Activated CD4-positive, alpha-beta T cell treated with anti-CD3 and anti-CD28 coated beads, Interleukin-2, amount 50 U/mL, for 16 hours (primary cell): ENCODE measurements at places on chromosomes 3 and 15.

DNA sequence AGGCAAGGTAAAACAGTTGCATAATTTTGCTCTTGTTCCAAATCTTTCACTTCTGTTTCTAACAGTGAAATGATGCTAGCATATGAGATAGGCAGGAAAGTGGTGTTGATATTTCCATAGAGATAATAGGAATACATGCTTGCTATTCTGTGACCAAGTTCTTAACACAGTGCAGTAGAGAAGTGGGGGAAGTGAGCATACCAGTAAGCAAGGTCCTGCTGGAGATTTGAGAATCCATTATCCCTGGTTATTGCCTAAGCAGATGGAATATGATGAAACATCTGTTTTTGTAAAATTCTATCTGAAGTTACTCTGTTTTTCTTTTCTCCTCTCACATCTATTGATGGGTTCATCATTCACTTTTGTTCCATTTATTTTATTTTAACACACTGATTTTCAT lies 28.7 kb downstream of the USP8 start:
- no peak for DNase-seq

DNA sequence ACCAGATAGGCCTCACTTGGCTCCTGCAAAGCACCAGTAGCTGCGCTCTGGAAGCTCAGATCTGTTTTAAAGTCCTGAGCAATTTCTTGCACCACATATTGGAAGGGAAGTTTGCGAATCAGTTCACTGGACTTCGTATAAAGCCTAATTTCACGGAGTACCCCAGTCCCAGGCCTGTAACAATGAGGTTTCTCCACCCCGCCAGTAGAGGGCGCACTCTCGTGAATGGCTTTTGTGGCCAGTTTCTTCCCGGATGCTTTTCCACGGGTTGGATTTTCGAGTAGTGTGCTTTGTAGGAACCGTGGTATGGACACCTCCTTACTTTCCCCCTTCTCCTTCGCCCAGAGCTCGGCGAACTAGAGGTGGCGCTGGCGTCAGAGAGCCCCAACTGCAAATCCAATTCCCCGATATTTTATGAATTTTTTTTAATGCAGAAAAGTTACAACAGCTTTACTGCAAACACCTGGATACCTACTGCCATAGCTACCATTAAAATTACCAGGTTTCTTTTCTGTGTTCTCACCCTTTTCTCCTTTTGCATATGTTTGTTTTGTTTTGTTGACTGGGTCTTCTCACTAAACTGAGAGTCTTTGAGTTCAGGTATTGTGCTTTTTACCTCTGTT lies 13.3 kb downstream of the RARB start:
- peak; percentile 12 for DNase-seq

- no peak for DNase-seq
These were observed 51.4 kb upstream of the LIPC start for GRCh38 chr15:58380280-58380945.

DNA sequence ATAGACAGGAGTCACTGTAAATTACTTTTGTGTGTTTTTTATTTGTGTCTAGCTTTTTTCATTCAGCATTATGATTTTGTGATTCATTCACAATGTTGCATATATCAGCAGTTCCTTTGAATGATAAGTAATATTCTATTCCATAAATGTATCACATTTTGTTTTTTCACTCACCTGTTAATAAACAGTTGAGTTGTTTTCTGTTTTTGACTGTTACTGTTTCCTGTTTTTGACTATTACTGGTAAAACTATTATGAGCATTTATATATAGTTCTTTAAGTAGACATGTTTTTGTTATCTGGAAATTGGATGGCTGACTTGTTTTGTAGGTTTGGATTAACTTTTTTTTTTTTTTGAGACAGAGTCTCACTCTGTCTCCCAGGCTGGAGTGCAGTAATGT lies 138.4 kb downstream of the RSRC1 start:
- DNase-seq, result peak; percentile 7

DNA sequence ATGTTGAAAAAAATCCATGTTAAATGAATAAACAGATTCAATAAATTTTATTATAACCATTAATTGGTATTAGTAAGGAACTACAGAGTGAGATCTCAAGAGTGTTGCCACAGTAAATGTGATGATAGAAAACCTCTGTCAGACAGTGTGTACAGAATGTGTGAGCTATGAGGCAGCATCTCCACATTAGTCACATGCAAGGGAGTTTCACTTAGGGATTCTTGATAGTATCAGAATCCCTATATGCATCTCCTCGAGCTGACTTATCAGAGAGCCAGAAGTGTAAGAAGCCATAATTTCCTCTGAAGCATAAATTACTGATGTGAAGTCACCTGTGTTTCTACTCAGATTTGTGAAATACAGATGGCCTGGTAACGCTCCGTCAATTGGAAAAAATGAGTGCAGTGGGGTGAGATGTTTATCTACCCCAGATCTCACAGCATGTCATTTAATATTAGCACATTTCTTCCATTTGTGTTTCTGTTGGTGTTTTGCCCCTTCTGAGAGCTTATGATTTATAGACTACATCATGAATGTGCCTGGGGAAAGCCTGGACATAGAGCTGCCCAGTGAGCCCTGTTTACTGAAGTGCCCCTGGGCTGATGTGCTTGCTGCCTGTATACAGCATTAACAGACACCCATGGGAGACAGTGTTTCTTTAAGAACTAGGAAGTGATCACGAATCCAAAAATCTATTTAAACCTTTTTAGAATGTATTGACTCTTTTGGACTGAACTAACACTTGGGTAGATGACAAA lies 262.4 kb downstream of the CPNE4 start:
- DNase-seq, result no peak

- no peak for DNase-seq
These were observed 315.4 kb downstream of the DIPK2A start for GRCh38 chr3:144287001-144287400.

GRCh38 chr3:59527493-59527892 lies 477.7 kb upstream of the CFAP20DC start:
- peak; percentile 69 for DNase-seq

DNA sequence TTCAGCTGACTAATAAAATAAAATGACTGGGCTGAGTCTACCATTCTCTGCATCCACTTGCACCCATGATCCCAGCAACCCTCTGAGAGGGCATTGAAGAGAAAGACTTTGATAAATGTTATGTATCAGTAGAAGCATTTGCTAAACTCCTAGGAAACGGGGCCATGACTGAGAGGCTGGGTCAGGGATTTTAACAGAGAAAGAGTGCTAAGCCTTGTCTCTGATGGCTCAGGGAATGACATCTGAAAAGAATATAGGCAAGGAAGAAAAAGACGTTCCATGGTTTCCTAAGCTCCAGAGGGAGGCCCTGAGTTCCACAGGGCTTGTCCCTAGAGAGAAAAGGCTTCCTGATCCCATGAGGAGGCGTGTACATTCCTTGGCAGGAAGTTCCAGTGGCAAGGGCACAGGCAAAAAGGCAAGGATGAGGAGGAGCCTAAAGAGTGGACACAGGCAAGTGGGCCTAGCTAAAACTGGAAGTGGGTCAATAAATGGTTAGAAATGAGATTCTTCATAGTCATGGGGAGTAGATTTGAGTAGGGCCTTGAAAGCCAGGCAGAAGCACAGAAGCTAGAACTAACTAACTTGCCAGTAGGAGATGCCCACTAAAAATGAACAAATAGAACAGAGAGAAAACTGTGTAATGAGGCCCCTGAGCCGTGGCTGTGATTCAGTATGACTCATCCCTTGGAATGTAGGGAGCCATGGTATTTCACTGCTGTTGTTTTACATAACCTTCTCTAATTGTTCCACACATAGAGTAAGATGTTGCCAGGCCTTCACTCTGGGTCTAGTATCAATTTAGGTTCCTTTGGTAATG lies 44.9 kb upstream of the MANF start:
- no peak for DNase-seq

DNA sequence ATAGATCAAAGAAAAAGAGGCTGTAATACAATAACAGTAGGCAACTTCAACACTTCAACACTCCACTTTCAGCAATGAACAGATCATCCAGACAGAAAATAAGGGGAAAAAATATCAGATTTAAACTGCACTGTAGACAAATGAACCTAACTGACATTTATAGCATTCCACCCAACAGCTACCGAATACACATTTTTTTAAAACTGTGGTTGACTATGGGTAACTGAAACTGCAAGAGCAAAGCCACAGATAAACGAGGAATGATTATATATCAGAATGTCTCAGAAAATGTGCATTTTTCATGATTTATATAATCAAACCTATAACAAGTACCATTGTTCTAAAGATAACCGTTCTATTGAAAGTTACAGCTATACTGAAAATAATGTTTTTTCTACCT lies 514.9 kb upstream of the DPPA4 start:
- peak; percentile 40 for DNase-seq

DNA sequence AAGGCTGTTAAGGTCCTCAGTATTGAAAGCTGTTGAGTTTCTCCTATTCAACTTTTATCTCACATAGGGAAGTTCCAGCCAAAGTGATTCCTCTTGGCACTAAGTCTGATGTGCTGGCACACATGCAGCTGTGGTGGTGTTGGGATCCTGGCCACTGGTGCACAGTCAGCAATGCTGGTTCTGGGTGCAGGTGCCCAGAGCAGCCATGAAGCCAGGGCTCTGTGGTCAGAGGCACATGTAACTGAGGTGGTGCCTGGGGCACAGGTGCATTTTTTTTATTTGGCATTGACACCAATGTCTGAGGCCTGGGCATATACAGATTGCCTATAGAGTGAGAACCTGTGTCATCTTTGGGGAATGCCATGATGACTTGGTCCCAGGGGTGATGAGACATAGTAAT lies 271.4 kb downstream of the POLQ start:
- DNase-seq, result no peak

DNA sequence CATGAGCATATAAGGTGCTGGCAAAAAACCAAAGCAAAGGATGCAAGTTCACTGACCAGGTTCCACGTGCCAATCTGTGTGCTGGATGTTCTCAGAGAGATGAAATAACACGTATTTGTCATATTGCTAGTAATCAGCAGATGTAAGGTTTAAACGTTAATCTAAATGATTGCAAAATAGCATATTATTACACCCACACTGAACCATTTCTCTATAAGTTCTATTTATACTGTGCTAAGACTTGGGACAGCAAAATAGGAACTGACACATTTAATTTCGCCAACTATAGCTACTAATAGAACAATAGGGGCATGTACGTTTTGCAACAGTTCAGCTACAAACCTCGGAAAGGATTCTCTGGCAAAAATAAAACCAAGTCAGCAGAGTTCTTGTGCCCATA lies 350.3 kb upstream of the ZNF385D start:
- no peak for DNase-seq

- no peak for DNase-seq
These were observed 29.3 kb downstream of the NGRN start for GRCh38 chr15:90294601-90295269.

DNA sequence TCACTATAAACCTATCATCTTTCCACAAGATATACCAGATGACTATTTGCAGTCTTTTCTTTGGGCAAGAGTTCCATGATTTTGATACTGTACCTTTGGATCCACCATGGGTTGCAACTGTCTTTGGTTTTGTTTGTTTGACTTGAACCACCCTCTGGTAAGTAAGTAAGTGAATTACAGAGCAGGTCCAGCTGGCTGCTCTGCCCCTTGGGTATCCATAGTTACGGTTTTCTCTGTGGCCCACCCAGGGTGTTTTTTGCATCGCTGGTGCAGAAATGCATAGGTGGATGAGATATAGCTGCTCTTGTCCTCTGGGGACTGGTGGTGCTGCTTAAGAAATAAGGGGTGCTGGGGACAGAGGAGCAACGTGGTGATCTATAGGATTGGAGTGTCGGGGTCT lies 33.8 kb downstream of the CHDH start:
- no peak for DNase-seq

DNA sequence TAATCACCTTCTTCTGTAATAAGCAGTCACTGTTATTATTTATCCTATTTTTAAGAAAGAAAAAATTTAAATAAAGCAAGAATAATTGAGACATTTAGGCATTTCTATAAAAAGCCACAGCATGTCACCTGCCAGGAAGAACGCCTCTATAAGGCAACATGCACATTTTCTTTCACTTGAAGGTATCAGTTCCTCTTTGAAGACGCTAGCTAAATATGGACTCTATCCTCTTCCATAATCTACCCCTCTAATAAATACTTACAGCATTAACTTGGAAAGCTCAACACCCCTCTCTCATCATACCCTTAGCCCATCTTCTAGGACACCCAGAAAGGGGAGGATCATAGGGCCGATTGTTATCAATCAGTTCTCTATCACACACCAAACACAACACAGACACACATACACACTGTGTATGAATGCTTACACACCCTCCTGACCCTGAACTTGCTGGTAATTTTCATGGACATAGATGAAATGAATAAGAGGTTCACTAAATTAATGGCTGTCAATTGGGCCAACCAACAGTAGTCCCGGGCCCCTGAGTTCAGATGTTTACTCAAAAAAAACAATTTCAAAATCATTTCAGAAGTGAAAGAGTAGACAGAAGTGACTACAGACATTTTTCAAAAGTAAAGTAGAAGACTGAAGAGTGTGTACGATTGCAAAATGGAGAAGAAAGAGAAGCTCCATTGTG lies 102.5 kb downstream of the ZMAT3 start:
- DNase-seq, result no peak

- DNase-seq, result no peak
These were observed 20.3 kb downstream of the UBP1 start for GRCh38 chr3:33419948-33420347.

DNA sequence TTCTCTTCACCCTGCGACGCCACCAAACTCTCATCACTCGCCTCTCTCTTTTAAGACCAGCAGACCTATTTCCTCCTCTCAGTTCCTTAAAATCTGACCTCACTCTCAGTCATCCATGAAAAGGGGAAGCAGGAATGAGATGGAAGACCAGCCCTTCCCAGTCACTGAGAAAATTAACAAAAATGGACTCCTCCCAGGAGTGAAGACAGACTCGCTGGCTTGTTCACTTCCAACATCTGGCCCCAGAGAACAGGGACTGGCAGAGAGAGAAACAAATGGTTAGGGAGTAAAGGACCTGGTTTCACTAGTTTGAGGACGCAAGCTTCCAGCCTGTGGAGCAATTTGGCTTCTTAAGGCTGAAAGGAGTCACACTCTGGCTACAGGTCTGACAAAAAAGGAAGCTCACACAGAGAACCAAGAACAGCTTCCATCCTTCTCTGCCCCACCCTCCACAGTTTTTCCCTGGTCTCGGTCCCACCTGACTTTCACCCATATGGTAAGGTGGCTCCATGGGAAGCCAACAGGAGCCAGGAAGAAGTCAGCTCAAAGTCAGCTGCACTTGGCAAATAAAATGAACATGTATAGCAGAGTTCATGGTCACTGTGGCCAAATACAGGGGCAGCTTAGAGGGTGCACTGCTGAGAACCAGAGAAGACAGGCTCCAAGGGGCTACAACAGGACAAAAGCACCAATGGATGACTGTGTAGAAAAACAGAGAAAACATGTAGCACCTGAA lies 57.2 kb downstream of the ITGB5 start:
- DNase-seq, result no peak

GRCh38 chr15:93859176-93859575 lies 372.2 kb upstream of the MCTP2 start:
- no peak for DNase-seq
